Bladder microvascular endothelial cell (primary cell): ENCODE measurements at places on chromosomes 4 and X. TPM values are rescaled to one million over a fixed set of nuclear protein-coding genes. Genes with fewer than 3 reads are reported as not detected.

Gene SORCS2
- not detected in 2 replicates for total RNA-seq

Gene IL21
- not detected in 2 replicates for total RNA-seq

Gene IL15
- total RNA-seq, result 3.3 and 3.6 TPM in 2 replicates

Gene CXCL5
- total RNA-seq, result under 0.01 and 0.50 TPM in 2 replicates

Gene DOK7
- total RNA-seq, result 0.06 TPM in 1 of 2 replicates, not detected in the other

Gene HSPA4L
- total RNA-seq, result 2.4 and 14.5 TPM in 2 replicates

Gene NUDT9
- 15.1 and 29.5 TPM in 2 replicates for total RNA-seq
